Activated T-helper 1 cell treated with Interleukin-2 at 50 U/mL for 16 hours (primary cell): ENCODE measurements at places on chromosomes 13 and 19.

- no peak for DNase-seq
Observed at GRCh38 chr19:28633319-28634018, 579.5 kb downstream of the UQCRFS1 start.

- DNase-seq, result no peak
Observed at GRCh38 chr13:100707818-100708740, 33.5 kb upstream of the TMTC4 start.

DNA sequence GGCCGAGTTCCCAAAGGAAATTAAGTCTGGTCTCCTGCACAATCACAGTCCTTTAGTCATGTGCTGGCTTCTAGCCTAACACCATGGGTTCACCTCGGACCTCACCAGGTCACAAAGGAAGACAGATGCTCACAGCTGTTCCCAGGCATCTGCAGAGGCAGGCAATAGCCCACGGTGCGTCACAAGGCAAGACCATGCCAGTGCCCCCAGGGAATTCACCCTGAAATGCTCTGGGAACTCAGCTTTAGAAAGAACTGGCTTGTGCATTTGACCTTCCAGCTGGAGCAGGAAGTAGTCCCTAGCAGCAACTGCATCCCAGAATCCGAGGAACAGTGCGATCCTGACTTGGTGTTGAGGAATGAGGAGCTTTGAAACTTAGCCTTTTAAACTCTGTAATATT is 96.8 kb upstream of the WASF3 start:
- no peak for DNase-seq

DNA sequence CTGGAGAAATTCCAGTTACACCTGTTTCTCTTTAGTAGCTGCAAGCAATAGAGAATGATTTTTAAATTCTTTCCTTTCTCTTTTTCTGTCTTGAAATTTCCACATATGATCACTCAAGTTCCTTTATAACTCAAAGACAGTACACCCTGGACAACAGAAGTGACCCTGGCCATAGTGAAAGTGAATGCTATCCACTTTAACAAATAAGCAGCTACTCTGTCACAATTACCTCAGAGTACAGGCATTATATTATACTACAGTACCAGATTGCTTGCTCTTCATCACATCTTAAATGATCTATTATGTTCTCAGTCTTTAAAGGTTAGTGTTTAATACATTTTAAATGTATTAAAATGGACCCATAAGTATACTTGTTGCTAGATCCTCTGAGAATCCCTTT is 136.2 kb downstream of the KLF12 start:
- no peak for DNase-seq

GRCh38 chr19:11435833-11436313 is 438 bp downstream of the PRKCSH start:
- no peak for DNase-seq

GRCh38 chr13:76522083-76522755 is 364.0 kb downstream of the KCTD12 start:
- no peak for DNase-seq

- no peak for DNase-seq
Observed at GRCh38 chr13:39263033-39263432, 224.8 kb downstream of the NHLRC3 start.

- DNase-seq, result no peak
Observed at GRCh38 chr13:40220299-40220935, 446.0 kb downstream of the FOXO1 start.

GRCh38 chr19:2353159-2353886 is 6.7 kb upstream of the TMPRSS9 start:
- no peak for DNase-seq

DNA sequence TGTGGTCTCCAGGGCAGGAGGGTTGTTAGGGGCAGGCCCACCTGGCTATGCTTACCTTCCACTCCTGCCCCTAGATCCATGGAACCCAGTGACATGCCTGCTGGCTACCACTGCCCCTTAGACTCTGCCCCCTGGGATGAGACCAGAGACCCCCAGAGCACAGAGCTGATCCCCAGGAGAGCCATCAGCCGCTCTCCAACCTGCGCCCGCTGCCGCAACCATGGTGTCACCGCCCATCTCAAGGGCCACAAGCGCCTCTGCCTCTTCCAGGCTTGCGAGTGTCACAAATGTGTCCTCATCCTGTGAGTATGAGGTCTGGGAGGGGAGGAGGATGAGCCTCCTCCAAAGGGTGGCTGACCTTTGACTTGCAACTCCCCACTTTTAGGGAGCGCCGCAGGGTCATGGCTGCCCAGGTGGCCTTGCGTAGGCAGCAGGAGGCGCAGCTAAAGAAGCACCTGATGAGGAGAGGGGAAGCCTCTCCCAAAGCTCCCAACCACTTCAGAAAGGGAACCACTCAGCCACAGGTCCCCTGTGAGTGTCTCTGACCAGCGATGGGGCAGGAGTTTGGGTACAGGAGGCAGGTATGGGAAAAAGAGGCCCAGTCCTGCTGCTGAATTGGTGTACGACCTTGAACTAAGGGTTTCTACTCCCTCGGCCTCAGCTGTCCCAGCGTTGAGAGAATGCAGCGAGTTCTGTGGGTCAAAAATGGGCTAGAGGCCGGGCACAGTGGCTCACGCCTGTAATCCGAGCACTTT is 2.7 kb downstream of the DMRTC2 start:
- no peak for DNase-seq

DNA sequence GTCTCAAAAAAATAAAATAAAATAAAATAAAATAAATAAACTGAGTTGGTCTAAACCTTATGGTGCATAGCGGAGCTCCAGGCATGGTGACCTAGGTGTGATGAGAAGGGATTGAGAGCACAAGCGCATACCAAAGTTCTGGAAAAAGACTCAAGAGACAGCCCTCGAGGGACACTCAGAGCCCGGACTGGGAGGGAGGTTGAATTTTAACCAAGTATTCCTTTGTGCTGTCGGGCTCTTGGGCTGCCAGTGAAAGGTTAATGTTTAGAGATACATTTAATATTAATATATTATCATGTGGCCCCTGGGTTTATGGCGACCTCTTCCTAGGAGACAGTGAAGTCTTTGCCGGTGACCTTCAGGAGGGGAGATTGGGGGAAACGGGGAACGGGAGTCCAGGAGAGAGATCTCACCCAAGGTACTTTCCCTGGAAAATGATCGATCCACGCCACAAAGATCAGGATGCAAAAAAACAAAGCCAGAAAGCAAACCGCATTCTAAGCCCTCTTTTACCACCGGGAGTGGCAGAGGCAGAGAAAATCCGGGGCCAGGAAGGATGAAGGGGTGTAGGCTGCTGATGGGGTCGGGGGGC is 1.6 kb downstream of the FUT6 start:
- no peak for DNase-seq

DNA sequence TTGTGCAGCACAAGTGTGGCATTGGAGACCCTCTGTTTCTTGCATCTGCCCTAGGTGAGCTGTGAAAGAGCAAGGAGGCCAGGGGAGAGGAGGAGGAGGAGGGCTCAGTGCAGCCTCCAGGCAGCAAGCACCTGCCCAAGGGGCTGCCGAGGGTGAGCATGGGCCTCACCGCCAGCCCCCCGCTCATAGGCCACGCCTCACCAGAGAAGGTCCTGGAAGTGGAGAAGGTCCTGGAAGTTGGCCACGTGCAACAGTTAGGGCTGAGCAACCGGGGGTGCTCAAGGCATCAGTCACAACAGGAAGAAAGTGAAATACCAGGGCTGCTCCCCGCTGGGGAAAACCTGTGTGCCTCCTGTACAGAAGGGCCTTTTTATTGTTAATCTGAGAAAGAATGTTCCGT is 168.9 kb downstream of the TEX29 start:
- no peak for DNase-seq

DNA sequence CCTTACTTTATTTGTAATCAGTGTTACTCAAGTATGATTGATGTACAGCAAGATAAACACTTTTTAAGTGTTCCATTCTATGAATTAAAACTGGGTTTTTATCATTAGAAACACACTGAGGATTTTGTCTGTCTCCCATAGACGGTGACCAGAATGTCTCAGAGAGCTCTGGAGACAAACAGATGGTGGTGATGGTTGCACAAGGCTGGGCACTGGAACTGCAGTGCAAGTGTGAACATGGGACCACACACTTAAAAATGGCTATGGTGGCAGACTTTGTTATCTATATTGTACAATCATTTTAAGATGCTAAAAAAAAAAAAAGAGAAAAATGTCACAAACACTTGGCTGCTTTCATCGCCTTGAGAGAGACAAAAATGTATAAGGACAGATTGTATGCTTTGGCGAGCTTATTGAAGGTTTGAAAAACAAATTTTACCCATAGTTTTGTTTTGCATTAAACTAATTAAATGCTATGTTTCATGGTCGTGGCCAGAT is 273.0 kb downstream of the SHISA2 start:
- no peak for DNase-seq

GRCh38 chr19:55088543-55089341 is 13.1 kb downstream of the EPS8L1 start:
- peak; percentile 53 for DNase-seq

GRCh38 chr19:1512671-1513498 is at the start of gene ADAMTSL5:
TSS of gene ADAMTSL5 (minus strand) at chr19:1513019. CDS start at chr19:1510943, 2,076 bp downstream.
- DNase-seq, result peak; percentile 59

GRCh38 chr13:77991003-77991402 is 72.4 kb upstream of the EDNRB start:
- DNase-seq, result no peak

GRCh38 chr13:71871844-71872243 is 4.8 kb upstream of the DACH1 start:
- DNase-seq, result no peak
